ENCODE measurements at places on chromosomes 1 and 21.

GRCh38 chr1:94408104-94408830 is 9.9 kb upstream of the ABCD3 start:
- DNase-seq: no peak

GRCh38 chr1:22628698-22629444 is 7.6 kb upstream of the C1QA start:
- no peak for DNase-seq

DNA sequence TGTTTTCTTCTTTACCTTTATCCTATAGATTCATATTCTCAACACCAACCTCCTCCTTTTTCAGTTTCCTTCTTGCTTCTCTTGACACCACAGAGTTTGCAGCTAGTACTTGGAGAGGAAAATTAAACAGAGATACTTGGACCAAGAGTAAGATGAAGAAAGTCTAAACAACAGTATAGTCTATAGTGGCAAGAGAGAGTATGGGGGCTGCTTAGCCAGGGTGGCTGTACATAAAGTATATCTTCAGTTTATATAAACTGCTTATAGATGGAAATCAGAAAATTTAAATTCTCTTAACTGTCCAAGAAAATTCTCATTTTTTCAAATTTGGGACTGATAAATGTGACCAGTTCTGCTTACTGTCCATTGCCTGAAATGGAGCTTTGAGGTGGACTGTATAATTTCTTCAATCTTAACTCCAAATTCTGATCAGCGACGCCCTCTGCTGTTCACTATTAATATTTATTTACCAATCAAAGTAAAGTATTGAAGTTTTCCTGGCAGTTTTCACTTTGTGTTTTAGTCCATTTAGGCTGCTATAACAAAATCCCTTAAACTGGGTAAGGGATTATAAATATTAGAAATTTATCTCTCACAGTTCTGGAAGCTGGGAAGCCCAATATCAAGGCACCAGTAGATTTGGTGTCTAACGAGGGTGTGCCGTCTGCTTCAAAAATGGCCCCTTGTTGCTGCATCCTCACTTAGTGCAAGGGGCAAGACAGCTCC is 14.8 kb upstream of the METTL18 start:
- DNase-seq: no peak

DNA sequence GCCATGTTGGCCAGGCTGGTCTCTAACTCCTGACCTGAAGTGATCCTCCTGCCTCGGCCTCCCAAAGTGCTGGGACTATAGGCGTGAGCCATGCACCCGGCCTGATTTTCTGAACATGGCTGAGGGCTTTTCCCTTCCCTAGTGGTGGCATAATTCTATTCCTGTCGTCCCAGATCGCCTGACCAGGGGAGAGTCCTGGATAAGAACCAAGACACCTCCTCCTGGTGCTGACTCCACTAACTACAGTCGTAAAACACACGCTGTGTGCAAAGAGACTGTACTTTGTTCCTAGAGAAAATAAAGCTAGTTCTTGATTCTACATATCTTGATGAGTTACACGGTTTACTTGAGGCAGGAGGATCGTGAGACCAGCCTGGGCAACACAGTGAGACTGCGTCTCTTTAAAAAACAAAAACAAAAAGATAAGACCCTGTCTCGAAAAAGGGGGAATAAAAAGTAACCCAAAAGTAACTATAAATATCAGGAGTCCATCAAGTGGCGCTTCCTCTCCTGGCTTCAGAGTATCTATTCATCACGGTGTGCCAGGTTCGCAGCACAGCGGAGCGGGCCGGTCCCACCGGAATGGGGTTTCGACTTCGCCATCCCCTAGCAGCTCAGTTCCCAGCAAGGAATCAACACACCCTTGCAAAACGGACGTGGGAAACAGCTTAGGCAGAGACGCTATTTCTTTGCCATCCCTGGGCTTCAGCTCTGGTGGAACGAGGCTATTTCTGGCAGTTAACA is 973 bp downstream of the SDF4 start:
- no peak for DNase-seq

- no peak for DNase-seq
Observed at GRCh38 chr1:41890825-41891198, 27.9 kb downstream of the HIVEP3 start.

DNA sequence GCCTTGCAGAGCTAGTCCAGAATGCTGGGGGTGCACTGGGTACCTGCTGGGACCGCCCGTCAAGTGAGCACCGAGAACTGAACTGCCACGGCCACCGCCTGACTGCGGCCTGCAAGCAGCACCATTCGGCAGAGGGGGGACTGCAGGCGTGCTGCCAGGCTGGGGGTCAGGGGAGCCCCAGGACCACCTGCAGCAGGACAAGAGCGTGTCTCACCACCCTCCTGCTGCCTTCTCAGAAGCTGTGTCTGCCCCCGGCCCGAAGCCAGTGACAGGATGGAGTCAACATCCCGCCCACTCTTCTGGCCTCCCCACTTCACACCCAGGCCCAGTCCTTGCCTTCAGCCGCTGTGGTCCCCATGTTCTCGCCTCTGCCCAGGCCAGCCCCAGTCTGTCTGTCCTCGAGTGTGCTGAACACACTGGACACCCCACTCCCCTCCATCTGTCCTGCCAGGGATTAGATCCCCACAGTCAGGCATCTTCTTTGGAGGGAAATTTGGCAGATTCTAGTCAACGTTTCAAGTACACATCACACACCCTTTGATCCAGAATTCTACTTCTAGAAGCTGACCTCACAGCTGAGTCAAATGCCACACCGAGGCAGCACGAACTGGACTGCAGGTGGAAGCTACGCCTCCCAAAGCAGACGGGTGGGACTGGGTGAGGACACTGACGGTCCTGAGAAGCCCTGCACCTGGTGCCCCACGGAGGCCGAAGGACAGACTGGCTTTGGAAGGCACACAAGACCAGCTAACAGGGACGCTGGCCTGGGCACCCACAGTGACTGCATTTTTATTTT is 26.0 kb downstream of the PTTG1IP start:
- no peak for DNase-seq

GRCh38 chr1:55632906-55633305 is 417.7 kb upstream of the USP24 start:
- no peak for DNase-seq

DNA sequence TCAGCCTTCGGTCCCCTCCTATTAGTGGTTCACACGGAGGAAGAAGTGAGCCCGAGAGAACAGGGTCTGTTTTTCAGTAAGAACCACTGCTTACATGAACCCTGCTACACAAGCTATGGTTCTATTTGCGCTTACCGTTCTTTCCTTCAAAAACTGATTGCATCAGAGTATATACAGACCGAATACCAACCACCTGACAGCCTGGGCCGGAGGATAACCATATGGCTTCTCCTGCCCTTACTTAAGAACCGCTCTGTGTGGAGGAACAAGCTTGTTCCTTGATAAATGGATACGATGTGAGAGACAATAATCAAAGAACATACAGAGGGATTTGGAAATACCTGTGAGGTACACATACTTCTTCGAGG is 1.1 kb upstream of the KCNT2 start:
- DNase-seq: no peak

DNA sequence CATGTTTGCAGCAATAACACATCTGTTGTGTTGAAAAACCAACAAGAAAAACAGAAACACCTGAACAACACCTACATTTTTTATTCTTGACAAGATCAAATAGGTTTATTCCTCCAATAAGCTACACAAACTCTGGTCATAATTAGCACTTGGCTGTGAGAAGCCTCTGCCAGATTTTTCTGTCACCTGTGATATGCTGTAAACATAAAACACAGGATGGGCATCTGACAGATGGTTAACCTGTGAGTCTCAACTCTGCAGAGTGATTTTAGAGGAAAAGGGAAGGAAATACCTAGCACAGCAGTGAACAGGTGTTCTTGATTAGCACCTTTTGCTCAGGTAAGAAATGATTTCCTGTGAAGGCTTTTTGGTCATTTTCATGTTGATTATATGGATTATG is 175.4 kb upstream of the COA6 start:
- no peak for DNase-seq
